ENCODE measurements at places on chromosomes 3 and 15. TPM values are rescaled to one million over a fixed set of nuclear protein-coding genes. Genes with fewer than 3 reads are reported as not detected.
A peak's percentile ranks its signal among the peaks of the same experiment; 100 is the strongest.

DNA sequence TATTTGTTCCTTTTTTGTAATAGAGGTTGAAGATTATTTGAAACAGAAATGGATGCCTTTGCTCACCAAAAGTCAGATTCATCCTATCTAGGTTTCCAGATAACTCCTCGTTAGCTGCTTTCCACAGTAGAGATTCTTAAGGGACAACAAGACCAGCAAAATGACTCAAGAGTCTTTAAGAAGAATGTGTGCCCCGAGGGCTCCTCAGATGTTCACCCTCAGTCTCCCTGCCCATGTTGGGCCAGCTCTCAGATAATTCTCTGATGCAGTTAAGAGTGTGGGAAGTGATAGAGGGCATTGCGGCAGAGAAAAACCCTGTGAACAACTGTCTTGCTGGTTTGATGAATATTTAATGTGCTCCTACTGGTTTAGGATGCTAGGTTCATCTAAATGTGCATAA lies 251.1 kb downstream of the PTPRG start:
- no peak overlapping the region for H3K27ac ChIP-seq
- peaks cover 7% of the 10 kb centered on the region for H3K27me3 ChIP-seq
- H3K36me3 ChIP-seq = no peaks in the 10 kb centered on the region
- no peak overlapping the region for H3K4me3 ChIP-seq
- H3K4me1 ChIP-seq = no peaks in the 10 kb centered on the region

- no peak overlapping the region for H3K27ac ChIP-seq
- H3K36me3 ChIP-seq = no peaks in the 10 kb centered on the region
- H3K27me3 ChIP-seq = peaks cover 10% of the 10 kb centered on the region
- peak overlapping the region; percentile 54 for H3K4me3 ChIP-seq
- peak; percentile 69 for DNase-seq
- H3K4me1 ChIP-seq = peaks cover 5% of the 10 kb centered on the region
These were observed 20.5 kb upstream of the MINDY4B start for GRCh38 chr3:150925751-150926201.

Gene CNTN4
- total RNA-seq = not detected

- H3K4me3 ChIP-seq = no peak overlapping the region
- H3K27ac ChIP-seq = no peak overlapping the region
- no peak for DNase-seq
- peaks cover 19% of the 10 kb centered on the region for H3K36me3 ChIP-seq
- H3K4me1 ChIP-seq = peaks cover 19% of the 10 kb centered on the region
These were observed 73.9 kb downstream of the TBC1D2B start for GRCh38 chr15:78003539-78004008.

- no peak overlapping the region for H3K4me3 ChIP-seq
- no peak overlapping the region for H3K27ac ChIP-seq
- H3K36me3 ChIP-seq = peaks cover 3% of the 10 kb centered on the region
- no peaks in the 10 kb centered on the region for H3K27me3 ChIP-seq
These were observed 8.9 kb downstream of the LEKR1 start for GRCh38 chr3:156834962-156835535.
